ENCODE measurements at places on chromosomes 4 and X. TPM values are rescaled to one million over a fixed set of nuclear protein-coding genes. Genes with fewer than 3 reads are reported as not detected.

DNA sequence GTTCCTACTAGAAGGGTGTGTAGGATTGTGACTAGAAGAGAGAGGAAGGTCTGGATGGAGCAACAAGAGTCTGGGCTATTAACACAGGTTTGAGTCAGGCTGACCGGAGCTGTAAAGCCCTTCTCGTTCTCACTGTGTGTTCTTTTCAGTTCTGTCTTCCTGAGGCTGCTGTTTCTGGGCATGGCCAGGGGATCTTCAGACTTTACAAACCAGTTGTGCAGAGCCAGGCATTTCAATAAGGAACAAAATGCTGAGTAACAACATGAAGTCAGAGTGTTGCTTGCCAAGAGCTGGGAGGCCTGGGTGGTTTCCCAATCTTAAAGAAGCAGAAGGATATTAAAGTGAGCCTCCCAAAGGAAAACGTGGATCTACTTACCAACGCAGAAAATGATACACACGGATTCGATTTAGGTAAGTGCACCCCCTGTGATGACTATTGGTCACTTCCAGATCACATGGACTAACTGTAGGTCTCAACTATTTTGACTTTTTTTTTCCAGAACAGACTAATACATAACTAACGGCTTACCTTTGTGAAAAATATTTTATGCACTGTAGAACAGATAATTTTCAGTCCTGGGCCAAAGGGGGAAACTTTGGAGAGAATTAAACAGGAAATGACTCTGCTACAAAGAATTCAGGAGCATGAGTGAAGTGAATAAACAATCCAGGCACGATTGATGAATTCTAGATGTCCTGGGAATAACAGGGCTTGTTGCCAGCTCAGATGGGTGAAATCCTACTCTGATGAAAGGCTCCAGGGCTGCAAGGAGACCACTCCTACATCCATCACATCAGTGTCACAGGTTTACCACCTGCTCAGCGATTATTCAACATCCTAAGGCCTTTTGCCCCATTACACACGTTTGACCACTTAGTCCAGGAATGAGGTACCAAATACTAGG, 94.5 kb downstream of the ANXA3 start:
- DNase-seq, result no peak

Gene USP26
- total RNA-seq, result not detected

- DNase-seq, result no peak
Measured at GRCh38 chr4:152528060-152528459, 7.8 kb downstream of the FBXW7 start.

GRCh38 chrX:48752498-48752897, 9.0 kb upstream of the GLOD5 start:
- no peak for DNase-seq

DNA sequence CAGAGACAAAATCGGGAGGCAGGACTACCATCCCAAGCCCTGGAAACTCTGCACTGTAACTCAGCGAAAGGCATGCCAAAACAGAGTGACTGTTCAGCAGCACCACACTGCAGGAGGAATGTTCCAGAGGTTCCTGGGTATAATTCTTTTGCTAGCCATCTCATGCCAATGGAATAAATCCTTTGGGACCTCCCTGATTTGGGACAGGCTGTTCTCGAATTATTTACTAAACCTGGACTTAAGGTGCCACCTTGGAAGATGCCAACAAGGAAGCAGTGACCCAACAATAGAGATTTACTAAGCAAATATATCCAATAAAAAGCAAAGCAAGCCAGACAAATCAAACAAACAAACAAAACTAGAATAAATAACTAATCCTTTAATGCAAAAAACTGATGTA, 9.3 kb downstream of the AADAT start:
- DNase-seq, result no peak

- DNase-seq, result no peak
Measured at GRCh38 chr4:38926896-38927295, 59.3 kb downstream of the FAM114A1 start.

DNA sequence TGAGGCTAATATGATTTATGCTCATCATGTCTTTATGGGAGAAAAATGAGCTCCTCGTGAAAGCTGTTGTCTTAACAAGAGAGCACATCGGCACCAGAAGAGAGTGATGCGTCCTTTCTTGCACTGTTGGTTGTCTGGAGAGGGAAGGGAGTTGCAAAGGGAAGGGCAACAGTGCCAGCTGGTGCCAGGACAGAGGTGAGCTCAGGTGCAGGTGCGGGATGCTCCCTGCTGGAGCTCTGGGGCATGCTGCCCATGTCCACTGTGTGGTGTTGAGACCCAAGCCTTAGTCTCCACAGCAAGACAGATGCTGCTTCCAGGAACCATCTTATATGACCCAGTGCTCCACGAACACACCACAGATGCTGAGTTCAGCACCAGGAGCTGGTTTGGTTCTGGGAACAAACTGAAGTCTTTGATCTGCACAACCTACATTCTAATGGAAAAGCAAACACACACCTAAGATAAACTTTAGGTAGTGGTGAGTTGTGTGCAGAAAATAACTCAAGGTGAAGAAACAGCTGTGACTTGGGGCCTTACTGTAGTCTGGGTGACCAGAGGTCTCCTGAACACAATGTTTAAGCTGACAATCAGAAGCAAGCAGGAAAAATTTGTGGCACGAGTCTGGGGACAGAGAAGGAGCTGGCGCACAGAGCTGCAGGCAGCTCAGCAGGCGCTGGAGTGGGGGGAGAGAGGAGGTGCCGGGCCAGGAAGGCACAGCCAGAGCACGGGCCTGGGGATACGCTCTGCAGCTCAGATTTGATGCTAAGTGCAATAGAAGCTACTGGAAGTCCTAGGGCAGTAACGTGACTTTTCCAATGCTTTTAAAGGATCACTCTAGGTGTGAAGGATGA, 73.2 kb downstream of the HAUS3 start:
- no peak for DNase-seq

DNA sequence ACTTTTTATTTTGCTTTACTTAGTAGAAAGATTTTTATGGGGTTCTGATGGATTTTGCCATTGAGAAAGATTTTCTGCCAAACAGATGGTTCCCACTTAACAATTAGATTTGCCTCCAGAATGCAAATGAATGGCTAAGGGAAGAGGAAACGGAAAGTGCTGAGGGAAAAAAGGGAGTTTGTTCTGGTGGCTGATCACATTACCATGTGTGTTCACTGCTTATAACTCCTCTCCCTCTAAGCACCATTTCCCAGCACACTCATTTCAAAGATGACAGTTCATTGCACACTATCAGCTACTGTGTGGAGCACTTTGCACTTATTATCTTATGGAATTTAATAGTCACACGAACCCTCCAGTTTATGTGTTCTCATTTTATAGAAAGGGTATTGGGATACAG, 68.0 kb upstream of the GRID2 start:
- no peak for DNase-seq

Gene SYN1
- total RNA-seq, result 3.7 TPM

DNA sequence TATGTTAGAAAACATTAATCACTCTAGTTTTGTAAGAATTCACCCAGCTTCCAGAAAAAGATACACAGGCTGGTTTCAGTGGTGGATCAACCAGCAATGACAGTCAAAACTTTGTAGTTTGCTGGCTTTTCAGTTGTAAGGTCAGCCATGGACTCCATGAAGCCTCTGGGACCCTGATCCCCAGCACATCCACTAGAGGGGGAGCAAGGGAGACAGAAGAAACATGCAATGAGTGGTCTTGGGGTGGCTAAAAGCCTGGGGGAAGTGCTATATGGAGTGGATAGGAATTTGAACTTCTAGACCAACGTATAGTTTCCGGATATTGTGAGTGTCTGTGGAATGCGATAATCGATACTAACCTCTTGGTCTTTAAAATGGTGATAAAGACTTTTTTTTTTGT, 72.7 kb downstream of the AFF2 start:
- no peak for DNase-seq

DNA sequence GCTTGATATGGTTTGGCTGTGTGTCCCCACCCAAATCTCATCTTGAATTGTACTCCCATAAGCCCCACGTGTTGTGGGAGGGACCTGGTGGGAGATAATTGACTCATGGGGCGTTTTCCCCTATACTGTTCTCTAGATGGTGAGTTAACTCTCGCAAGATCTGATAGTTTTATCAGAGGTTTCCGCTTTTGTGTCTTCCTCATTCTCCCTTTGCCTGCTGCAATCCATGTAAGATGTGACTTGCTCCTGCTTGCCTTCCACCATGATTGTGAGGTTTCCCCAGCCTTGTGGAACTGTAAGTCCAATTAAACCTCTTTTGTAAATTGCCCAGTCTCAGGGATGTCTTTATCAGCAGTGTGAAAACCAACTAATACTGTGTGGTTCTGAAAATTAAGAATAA, 11.5 kb downstream of the SLAIN2 start:
- DNase-seq, result no peak

GRCh38 chr4:176810481-176811249, 17.9 kb upstream of the VEGFC start:
- no peak for DNase-seq

- no peak for DNase-seq
Measured at GRCh38 chr4:7744142-7744804, 195.4 kb downstream of the AFAP1 start.

- no peak for DNase-seq
Measured at GRCh38 chr4:156102411-156102810, 148.7 kb upstream of the CTSO start.

Gene SPOCK3
- total RNA-seq, result not detected

GRCh38 chrX:25226151-25226550, 210.4 kb upstream of the ARX start:
- no peak for DNase-seq

Gene CYBB
- total RNA-seq, result not detected

GRCh38 chr4:110484767-110485166, 8.8 kb downstream of the ENPEP start:
- no peak for DNase-seq

- DNase-seq, result no peak
Measured at GRCh38 chr4:118774989-118775388, 60.9 kb downstream of the SEC24D start.

DNA sequence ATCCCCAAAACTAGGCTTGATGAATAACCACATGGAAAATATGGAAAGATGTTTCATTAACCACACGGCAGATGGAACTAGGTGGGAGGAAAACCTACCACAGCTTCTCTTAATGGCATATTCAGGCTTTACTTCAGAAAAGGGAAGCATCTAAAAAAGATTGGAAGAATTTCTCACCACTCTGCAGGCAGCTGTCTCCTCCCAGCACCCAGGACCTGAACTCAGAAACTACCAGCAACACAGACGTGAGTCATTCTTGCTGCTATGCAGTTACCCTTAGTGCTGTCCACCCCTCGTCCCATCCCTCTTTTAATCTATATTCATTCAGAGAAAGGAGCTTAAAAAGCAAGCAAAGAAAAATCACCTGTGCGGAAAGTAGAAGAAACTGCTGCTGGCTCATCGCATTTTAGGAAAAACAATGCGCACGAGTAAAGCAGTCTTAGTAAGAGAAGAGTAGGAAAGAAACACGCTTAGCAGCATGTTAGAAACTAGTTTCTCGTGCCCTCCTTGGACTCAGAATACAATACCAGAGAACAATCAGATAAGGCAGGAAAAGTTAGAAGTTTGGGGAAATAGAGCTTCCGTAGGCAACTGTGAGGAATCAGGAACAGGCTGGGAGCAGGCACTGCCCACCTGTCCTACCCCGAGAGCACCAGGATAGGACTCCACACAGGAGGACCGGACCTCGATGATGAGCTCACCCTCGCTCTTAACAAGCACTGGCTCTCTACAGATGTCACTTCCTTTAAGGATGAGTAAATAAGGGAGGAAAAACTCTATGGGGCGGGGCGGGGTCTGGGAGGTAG, 48.1 kb upstream of the ENPP6 start:
- DNase-seq, result no peak

DNA sequence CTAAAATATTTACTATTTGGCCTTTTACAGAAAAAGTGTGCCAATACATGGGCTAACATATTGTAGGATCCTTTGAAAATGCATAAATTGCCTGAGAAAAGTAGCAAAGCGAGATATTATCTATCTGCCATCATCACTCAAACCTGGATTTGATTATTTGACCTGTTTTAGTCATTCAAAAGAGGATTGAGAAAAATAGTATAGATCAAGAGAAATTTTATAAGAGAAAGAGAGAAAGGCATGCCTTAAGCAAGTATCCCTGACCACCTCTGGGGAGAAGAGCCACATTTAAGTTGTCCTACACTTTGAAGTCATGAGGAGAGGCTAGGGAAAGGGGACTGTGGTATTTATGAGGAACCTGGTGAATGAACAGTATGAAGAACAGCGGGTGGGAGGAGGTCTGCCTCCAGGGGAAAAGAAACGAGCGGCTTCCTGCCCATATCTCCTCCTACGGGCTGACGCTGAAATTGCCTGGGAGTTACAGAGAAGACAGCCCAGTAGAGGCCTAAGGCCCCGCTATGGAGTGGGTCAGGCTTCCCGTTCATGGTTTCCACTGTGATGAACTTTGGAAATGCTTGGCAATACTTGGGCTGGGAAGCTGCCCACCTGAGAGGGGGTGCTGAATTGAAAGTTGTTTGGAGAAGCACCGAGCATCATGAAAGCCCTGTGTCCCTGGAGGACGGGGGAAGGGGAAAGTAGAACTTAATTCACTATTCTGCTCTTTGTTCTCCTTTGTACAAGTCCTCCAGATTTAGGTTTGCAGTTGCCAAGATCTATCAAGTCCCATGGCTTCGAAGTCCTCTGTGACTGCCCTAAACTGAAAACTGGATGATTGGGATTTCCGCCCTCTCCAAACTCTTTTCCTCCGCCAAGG, 106.9 kb upstream of the ACSL4 start:
- no peak for DNase-seq

Gene LANCL3
- total RNA-seq, result 0.05 TPM
